NAMALWA (cell line): ENCODE measurements at places on chromosomes 2 and 18.

- no peak for DNase-seq
Observed at GRCh38 chr2:118942031-118942430, at the start of gene MARCO. TSS of gene MARCO (plus strand) at chr2:118942194. CDS start at chr2:118942301, 107 bp downstream.

DNA sequence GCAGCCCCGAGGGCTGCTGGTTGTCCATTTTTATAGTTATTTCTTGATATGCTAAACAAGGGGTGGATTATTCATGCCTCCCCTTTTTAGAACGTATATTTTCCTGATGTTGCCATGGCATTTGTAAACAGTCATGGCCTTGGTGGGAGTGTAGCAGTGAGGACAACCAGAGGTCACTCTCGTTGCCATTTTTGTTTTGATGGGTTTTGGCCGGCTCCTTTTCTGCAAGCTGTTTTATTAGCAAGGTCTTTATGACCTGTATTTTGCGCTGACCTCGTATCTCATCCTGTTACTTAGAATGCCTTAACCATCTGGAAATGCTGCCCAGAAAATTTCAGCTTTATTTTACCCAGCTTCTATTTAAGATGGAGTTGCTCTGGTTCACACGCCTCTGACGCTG, 825.8 kb upstream of the CDH2 start:
- DNase-seq: no peak

- no peak for DNase-seq
Observed at GRCh38 chr2:189261916-189262315, 82.4 kb upstream of the COL5A2 start.

DNA sequence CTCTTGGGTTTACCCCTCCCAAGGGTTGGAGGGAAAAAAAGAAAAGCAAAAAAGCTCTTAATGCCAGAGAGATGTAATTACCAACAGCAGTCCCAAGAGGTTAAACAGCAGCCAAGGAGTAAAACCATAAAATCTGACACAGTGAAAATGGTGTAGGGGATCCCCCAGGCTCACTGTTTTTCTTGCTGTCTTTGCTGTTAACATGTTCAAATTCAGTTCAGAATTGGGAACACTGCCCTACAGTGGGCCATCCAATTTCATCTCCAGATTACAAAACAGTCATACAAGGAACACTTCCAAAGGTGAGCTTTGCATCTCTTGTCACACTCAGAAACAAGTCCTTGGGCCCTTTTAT, 54.5 kb downstream of the PLEKHM3 start:
- no peak for DNase-seq

GRCh38 chr18:34098109-34098508, 126.6 kb downstream of the NOL4 start:
- no peak for DNase-seq

- DNase-seq: no peak
Observed at GRCh38 chr2:9594366-9595054, 36.3 kb downstream of the YWHAQ start.

- DNase-seq: no peak
Observed at GRCh38 chr2:205043285-205043684, 498.0 kb downstream of the PARD3B start.

- no peak for DNase-seq
Observed at GRCh38 chr2:64439194-64439593, 14.8 kb upstream of the LGALSL start.

DNA sequence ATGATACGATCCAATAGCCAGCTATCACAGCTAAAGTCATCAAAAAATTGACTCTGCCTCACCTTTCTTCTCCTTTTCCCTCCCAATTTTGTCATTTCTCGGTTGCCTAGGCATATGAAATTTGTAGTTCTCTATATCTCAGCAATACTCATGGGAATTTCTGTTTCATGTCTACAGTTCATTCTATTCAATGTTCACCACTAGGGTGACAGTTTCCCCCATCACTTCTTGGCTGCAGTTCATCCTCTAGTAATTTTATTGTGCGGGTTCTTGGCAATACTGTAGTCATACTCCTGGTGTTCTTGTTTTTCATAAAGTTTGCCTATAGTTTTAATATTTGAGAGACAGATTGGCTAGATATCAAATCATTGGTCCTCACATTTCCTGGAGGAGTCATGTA, 872.2 kb upstream of the ID2 start:
- peak; percentile 17 for DNase-seq

GRCh38 chr18:79753391-79753851, 44.3 kb upstream of the KCNG2 start:
- DNase-seq: no peak

- DNase-seq: no peak
Observed at GRCh38 chr18:49733321-49733720, 80.0 kb downstream of the ACAA2 start.

GRCh38 chr2:149994057-149994728, 406.6 kb upstream of the MMADHC start:
- DNase-seq: no peak

DNA sequence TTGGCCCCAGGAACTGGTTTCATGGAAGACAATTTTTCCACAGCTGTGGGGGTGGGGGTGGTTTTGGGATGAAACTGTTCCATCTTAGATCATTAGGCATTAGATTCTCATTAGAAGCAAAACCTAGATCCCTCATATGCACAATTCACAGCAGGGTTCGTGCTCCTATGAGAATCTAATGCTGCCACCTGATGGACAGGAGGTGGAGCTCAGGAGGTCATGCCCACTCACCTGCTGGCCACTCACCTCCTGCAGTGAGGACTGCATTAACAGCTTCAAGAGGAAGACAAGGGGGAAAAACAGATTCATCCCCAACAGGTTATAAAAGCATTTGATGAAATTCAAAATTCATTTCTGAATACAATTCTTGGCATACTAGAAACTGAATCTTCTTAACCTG, 38.5 kb downstream of the THAP4 start:
- DNase-seq: no peak

GRCh38 chr2:122514451-122514996, 759.1 kb downstream of the TSN start:
- no peak for DNase-seq

DNA sequence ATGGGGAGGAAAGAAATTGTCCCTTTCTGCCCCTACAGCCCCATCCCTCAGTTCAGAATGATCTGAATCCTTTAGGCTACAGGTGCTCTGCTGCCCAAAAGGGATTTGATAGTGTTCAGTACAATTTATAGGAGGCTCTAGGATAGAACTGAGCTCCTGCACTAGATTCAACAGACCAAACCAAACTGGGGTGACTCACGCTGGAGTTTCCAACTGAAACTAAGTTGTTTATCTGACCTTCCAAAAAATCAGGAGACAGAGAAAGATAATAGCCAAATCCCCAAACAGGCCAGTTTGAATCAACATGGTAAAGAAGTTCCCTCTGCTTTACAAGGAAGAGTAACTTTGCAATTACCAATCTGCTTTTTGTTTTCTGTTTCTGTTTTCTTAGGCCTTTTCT, 72.7 kb upstream of the MBOAT2 start:
- DNase-seq: no peak

DNA sequence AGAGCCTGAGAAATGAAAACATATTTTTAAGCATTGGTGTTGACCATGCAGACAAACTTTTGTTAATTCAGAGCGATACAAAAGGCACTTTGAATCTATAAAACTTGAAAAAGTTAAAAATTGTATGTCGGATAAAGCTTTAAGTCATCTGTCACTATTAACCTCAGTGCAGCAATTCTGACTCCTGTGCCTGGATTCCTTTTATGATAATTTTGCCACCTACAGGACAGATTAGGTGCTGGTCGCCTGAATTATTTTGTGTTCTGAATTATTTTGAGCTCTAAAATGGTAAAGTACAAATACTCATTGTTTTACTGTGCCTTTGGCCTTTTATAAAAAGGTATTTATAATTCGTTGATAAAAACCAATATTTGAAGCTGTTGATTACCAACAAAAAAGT, 19.4 kb upstream of the RNF138 start:
- DNase-seq: peak; percentile 57

DNA sequence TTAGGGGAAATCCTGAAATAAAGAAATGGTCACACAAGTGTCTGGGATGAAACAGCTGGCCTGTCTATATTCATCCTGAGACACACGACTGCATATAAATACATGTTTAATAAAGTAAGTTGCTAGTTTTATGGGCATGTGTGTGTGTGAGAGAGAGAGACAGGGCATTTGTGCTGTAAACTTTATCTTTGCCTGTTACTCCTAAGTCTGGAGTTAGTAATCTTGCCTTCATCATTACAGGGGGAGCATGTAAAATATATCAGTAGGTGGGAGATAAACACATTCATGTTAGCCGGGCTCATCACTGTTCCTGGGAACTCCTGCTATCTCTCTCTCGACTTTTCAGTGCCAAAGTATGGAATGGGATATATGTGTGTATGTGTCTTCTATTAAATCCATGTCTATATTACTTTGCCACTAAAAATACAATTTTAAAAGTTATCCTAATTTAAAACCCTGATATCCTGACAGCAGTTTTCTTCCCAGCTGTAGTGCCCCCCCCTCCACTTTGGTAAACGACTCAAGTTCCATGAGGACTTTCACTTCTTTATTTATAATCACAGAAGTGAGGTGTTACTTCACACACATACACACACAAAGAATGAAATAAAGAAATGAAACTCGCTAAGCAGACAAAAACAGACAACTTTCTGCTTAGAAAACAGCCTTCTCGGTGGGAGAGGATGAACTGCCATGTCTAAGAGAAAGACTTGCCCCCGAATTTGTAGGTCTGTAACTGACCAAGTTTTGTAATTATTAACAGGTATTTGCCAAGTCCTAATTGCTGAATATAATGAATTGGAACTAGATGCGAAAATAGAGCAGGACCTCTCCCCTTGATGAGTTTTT, 947 bp downstream of the ZEB2 start:
- peak; percentile 77 for DNase-seq

GRCh38 chr2:132252191-132252893, 90.6 kb upstream of the ANKRD30BL start:
- DNase-seq: no peak

- no peak for DNase-seq
Observed at GRCh38 chr2:111967018-111967417, 68.6 kb downstream of the MERTK start.

- no peak for DNase-seq
Observed at GRCh38 chr2:126975671-126976655, 77.3 kb downstream of the TEX51 start.

DNA sequence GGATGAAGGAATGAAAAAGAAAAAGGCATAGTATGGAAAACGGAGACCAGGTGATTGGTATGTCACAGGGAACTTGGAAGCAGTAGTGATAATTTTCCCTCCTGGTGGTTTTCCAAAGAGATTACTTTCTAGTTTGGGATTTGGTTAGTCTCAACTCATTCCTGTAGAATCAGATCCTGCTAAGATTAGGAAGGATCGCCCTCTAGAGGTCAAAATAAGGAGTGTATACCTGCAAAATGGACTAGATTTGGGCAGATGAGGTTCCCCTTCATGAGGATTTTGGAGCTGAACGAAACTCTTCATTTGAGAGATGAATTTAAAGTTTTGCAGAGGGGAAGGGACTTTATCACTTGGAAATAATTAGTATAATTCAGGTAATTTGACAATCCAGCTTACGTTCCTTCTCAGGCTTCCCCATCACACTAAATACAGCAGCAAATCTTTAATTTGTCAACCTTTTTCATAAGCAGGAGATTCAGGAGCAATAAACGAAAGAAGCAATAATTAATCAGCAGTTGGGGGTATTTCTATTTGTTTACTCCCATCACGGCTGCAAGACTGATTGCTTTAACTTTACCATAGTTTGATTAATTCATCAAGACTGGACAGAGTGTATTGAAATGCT, 65.2 kb downstream of the CCDC195 start:
- peak; percentile 78 for DNase-seq

DNA sequence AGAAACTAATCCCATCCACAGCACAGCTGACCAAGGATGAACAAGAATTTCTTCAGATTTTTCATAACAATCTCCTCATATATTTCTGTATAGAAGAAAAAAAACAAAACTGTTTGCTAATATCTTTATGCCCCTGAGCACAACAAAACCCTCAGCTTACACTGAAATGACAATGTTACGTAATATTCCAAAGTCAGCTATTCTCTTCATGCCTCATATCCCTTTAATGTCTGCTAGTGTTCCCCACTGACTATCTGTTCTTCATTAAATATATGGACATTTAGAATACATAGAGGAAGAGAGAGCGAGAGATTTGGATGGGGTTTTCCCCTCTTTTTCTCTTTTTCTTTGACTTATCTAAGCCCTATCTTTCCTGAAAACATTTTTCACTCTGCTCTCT, 87.9 kb upstream of the GULP1 start:
- DNase-seq: no peak

DNA sequence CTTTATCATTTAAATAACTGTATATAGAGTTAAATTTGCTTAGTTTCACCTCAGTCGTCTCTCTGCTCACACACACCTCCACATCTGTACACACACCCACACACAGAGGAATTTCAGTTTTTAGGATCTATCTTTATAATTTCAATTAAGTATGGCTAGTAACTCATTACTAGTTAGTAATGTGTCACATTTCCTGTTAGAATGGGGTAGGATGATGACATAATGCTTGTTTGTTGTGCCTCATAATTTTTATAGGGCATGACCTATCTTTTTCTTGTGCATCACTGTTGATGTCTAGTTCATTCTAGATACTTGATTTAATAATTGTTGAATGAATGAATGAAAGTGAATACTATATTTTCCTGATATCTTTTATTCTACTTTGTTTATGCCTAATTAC, 108.6 kb downstream of the AGPS start:
- DNase-seq: no peak

DNA sequence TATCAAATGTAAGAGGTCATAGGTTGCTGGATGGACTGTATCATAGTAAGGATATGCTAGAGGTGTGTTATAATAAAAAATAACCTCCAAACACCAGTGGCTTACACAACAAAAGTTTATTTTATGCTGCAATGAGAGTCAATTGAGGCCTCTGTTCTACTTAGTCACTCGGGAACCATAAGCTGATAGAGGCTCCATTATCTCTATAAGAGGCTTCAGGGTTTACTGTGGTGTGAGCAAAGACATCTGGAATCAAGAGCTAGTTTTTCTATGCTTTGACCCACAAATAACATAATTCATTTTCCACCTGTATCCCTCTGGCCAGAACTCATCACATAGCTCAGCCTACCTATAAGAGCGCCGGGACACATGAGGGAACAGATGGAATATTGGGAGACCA, 47.5 kb upstream of the NEMP2 start:
- DNase-seq: no peak

GRCh38 chr2:45131587-45131986, 122.3 kb upstream of the SIX2 start:
- DNase-seq: no peak

GRCh38 chr2:195639959-195640358, 17.1 kb upstream of the SLC39A10 start:
- DNase-seq: no peak
